ENCODE measurements at places on chromosomes 5 and 9.

GRCh38 chr9:109409773-109410397, 88.2 kb downstream of the PTPN3 start:
- DNase-seq, result no peak

- no peak for DNase-seq
These were observed 32.0 kb upstream of the GTF2H2C start for GRCh38 chr5:69528035-69528434.

GRCh38 chr5:50763351-50763750, 96.9 kb downstream of the PARP8 start:
- DNase-seq, result no peak

GRCh38 chr9:69961843-69962242, 81.8 kb upstream of the MAMDC2 start:
- peak; percentile 22 for DNase-seq

DNA sequence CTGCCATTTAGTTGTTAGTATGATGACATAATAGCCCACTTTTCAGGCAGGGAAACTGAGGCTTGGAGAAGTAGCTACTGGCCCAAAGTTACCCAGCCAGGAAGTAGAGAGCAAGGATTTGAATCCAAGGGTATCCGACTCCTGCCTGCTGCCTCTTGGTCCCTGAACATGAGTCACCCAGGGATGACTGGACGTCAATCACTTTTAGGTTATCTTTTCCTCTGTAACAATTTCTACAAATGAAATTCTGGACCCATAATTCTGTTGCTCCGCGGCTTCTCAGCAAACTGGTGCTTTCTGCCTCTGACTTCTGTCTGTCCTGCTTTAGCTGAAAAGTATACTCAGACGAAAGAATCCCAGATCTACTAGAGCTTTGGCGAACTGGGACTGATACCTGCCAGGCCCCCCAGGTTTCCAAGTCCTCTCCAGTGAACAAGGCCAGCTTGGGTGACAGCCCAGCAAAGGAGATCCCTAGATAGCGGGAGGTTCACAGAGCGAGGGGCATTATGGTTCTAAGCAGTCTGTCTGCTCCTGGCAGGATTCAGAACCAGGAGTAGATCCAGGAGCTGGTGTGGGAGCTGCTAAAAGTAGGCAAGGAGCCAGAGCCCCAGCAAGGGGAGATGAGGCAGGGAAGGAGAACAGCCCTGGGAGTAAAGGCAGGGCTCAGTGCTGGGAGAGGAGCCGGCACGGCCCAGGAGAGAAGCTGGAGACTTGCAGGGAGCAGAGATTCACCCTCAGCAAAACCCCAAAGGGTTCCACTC, 20.6 kb downstream of the OLFML2A start:
- no peak for DNase-seq

GRCh38 chr9:18067548-18068120, 406.3 kb upstream of the ADAMTSL1 start:
- DNase-seq, result no peak

GRCh38 chr5:66306105-66306843, 162.2 kb downstream of the SREK1 start:
- peak; percentile 4 for DNase-seq

DNA sequence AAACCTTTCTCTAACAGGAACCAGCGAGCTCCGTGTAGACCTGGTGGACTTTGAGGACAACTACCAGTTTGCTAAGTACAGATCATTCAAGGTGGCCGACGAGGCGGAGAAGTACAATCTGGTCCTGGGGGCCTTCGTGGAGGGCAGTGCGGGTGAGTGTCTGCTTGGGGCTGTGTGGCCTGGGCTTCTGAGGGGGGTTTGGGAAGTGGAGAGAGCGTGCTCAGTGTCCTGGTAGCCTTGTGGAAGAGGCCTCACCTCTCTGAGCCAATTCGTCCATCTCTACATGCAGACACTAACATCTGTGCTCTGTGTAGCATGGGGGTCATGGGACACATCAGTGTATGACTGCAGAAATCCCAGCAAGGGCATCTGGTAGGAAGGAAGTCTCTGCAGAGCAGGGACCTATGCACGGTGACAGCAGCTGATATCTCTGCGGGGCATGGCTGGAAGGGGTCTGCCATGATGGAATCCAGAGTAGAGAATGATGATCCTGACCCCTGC, 5.9 kb downstream of the FCN2 start:
- no peak for DNase-seq

DNA sequence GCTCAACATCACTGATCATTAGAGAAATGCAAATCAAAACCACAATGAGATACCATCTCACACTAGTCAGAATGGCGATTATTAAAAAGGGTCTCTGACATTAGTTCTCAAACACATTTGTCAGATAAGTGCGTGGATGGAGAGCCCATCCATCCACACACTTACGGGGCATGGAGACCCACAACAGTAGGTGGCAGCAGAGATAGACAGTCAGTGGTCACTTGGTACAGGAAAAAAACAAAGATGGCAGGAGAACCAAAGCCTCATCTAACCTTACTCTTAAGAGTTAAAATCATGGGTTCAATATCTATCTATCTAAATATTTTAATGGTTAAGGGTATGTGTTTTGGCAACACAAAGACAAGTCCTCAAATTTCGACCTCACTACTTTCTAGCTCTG, 1378.7 kb upstream of the C9orf72 start:
- DNase-seq, result no peak

DNA sequence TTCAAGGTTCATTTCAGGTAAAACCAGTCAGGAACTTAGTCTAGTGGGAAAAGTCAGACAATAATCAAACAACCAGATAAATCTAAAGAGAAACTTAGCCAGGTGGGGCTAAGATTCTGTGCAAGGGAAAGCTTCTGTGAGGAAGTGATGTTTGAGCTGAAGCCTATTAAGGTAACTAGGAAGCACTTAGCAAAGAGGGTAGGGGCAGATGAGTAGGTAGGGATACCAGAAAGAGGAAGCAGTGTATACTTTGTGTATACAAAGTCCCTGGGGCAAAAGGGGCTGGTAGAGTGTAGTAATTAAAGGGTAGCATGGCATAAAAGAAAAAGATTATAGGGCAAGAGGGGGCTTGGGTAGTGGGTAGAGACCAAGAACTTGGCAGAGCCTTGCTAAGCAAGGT, 3.6 kb upstream of the SPATA24 start:
- DNase-seq, result no peak

GRCh38 chr5:68449380-68449779, 233.8 kb downstream of the PIK3R1 start:
- no peak for DNase-seq

DNA sequence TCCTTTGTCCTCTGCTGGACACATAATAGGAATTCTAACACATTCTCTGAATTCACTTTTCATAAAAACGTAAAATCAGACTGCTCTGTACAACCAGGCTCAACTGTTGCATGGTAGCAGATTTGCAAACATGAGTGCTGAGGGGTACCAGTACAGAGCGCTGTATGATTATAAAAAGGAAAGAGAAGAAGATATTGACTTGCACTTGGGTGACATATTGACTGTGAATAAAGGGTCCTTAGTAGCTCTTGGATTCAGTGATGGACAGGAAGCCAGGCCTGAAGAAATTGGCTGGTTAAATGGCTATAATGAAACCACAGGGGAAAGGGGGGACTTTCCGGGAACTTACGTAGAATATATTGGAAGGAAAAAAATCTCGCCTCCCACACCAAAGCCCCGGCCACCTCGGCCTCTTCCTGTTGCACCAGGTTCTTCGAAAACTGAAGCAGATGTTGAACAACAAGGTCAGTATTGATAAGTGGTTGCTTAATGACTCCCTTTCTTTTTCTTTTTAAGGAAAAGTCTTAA, 11.1 kb downstream of the PIK3R1 start:
- DNase-seq, result no peak

- no peak for DNase-seq
These were observed 35.0 kb upstream of the SLC6A3 start for GRCh38 chr5:1480217-1480616.

- DNase-seq, result no peak
These were observed 66.6 kb downstream of the NPR3 start for GRCh38 chr5:32777733-32778132.

DNA sequence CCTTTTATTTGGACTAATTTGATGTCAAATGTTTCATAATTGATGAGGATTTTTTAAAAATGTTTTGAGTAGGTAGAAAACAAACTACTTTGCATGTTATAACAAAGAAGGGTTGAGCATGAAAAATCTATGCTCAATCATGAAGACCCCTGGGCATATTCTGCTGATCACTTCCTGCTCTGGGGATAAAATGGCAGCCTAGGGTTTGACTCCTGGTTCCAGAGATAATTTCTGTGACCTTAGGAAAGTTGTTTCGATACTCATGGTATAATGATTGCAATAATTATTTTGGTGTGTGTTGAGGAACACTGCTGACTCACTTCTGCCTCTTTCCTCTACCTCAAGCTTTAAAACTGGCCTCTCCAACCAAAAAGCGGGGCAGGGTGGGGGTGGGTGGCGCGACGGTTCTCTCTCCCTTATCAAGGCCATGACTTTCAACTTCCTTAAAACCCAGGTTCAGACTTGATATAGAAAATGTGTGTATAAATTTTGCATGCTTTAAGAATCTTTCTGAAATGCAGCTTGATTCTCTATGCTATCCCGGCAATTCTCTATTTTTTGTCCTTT, 6.0 kb upstream of the PIP5K1B start:
- no peak for DNase-seq

- DNase-seq, result no peak
These were observed 27.3 kb upstream of the COL5A1 start for GRCh38 chr9:134614256-134614655.

- DNase-seq, result no peak
These were observed 513.2 kb downstream of the NFIB start for GRCh38 chr9:13800776-13801175.

DNA sequence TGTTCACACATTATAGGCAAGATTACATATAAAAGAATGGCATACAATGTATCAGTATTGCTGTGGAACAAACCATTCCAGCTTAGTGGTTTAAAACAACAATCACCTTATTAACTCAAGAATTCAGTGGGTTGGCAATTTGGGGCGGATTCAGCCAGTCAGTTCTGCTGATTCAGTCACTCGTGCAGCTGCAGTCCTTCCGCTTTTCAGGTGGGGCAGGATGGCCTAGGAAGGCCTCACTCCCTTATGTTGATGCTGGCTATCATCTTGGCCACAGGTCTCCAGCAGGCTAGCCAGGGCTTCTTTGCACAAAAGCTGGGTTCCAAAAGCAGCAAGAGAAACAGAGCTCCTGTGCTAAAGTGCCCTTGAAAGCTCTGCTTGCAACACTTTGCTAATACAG, 150.6 kb downstream of the MCTP1 start:
- no peak for DNase-seq

GRCh38 chr9:35110327-35110761, 5.3 kb downstream of the ATOSB start:
- no peak for DNase-seq

GRCh38 chr9:128920381-128921058, at the start of gene PHYHD1:
Gene PHYHD1, plus strand, starts transcription at chr9:128920982. Its CDS starts 1,342 bp downstream, at chr9:128922324.
- no peak for DNase-seq

DNA sequence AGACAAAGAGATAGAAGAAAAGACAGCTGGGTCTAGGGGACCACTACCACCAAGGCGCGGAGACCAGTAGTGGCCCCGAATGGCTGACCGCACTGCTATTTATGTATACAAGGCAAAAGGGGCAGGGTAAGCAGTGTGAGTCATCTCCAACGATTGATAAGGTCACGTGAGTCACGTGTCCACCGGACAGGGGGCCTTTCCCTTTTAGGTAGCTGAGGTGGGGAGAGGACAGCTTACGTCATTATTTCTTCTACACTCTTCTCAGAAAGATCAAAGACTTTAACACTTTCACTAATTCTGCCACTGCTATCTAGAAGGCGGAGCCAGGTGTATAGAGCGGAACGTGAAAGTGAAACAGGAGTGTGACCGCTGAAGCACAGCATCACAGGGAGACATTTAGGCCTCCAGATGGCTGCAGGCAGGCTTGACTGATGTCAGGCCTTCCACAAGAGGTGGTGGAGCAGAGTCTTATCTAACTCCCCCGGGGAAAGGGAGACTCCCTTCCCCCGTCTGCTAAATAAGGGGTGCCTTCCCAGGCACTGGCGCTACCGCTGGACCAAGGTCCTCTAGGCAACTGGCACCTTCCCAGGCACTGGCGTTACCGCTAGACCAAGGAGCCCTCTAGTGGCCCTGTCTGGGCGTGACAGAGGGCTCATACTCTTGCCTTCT, 6.1 kb upstream of the PRR16 start:
- DNase-seq, result no peak

GRCh38 chr5:154228696-154229095, 38.2 kb downstream of the GALNT10 start:
- DNase-seq, result no peak

- peak; percentile 91 for DNase-seq
These were observed 292.7 kb upstream of the TARS1 start for GRCh38 chr5:33148076-33148513.

GRCh38 chr5:568809-569208, 43.3 kb upstream of the CEP72 start:
- DNase-seq, result no peak

GRCh38 chr9:89395931-89396710, 77.8 kb downstream of the SECISBP2 start:
- DNase-seq, result no peak

- no peak for DNase-seq
These were observed 614.1 kb downstream of the PTPRD start for GRCh38 chr9:9998491-9999287.

DNA sequence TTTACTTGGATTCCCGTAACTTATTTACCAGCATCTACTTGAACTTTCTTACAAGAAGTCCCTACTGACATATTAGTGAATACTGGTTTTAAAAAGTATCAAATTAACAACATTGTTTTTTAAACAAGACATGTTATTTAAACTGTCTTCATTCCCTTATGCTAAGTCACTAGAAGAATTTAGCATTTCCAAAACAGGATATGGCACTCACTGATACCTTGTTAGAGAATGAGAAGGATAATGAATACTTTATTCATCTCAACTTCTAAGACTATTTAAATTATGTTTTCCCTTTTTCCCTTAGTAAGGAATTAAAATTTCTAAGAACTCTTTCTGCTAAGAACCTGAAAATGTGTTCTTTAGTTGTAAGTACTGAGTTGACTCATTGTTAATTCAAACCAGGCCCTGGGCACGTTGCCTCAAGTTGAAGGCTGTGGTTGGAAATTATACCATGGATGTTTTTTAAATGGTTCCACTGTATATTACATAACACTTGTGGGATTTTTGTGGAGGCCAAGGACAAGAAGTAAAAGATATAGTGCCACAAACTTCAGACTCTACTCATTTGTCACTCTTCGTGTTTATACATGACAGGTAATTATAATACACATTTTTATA, 219.0 kb upstream of the EDIL3 start:
- peak; percentile 2 for DNase-seq

- DNase-seq, result no peak
These were observed 431.6 kb downstream of the IRX1 start for GRCh38 chr5:4027088-4027734.

GRCh38 chr5:174481737-174482136, 242.6 kb upstream of the MSX2 start:
- DNase-seq, result no peak

- no peak for DNase-seq
These were observed 76.5 kb upstream of the IL7R start for GRCh38 chr5:35780236-35780635.

GRCh38 chr5:73534971-73535370, 30.5 kb downstream of the ANKRA2 start:
- no peak for DNase-seq

Measured in BJ (cell line).